ENCODE measurements at places on chromosomes 16 and 17.

GRCh38 chr16:50093607-50094539, 28.1 kb downstream of the HEATR3 start:
- H3K27ac ChIP-seq = no peak overlapping the region
- H3K4me3 ChIP-seq = no peak overlapping the region
- no peaks in the 10 kb centered on the region for H3K4me1 ChIP-seq
- peaks cover 27% of the 10 kb centered on the region for H3K36me3 ChIP-seq
- peak; percentile 4 for DNase-seq

- no peaks in the 10 kb centered on the region for H3K36me3 ChIP-seq
- H3K4me3 ChIP-seq = no peak overlapping the region
- DNase-seq = no peak
- H3K4me1 ChIP-seq = no peaks in the 10 kb centered on the region
These were observed 43.4 kb upstream of the ZC3H18 start for GRCh38 chr16:88526906-88527185.

- no peak for DNase-seq
- H3K36me3 ChIP-seq = peaks cover 57% of the 10 kb centered on the region
- H3K27ac ChIP-seq = no peak overlapping the region
- no peak overlapping the region for H3K4me3 ChIP-seq
- H3K4me1 ChIP-seq = peaks cover 12% of the 10 kb centered on the region
These were observed 10.0 kb upstream of the TCAP start for GRCh38 chr17:39655105-39655504.

GRCh38 chr16:19235478-19235877, 50.1 kb upstream of the CLEC19A start:
- peaks cover 6% of the 10 kb centered on the region for H3K27me3 ChIP-seq
- DNase-seq = no peak
- no peak overlapping the region for H3K27ac ChIP-seq
- no peaks in the 10 kb centered on the region for H3K36me3 ChIP-seq
- no peak overlapping the region for H3K4me3 ChIP-seq

GRCh38 chr17:2336215-2336851, at the start of gene TSR1:
Gene TSR1, minus strand, starts transcription at chr17:2336457. Its CDS starts 30 bp downstream, at chr17:2336427.
- H3K27ac ChIP-seq = peak within 1 kb of the TSS; percentile 74
- H3K4me3 ChIP-seq = peak within 1 kb of the TSS; percentile 91
- H3K4me1 ChIP-seq = peaks cover 12% of the 10 kb centered on the region

DNA sequence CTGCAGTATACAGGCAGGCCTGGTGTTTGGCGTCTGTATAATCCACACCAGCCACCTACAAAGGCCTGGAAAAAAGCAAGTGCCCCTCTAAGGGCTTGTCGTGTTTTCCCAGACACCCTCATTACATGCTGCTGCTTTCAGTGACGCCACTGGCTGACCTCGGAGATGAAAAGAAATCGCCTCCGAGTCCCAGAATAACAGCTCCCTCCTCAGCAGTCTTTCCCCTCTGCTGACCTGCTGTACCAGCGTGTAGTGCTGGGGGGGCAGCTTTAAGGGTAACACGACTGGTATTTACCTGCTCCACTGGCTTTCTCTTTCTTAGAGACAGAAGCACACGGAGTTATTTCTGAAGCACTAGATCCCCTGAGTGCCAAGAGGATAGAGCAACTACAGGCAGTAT, 296.8 kb downstream of the GRIN2A start:
- H3K27ac ChIP-seq = no peak overlapping the region
- DNase-seq = no peak
- H3K4me1 ChIP-seq = no peaks in the 10 kb centered on the region
- H3K27me3 ChIP-seq = no peaks in the 10 kb centered on the region
- no peak overlapping the region for H3K4me3 ChIP-seq

DNA sequence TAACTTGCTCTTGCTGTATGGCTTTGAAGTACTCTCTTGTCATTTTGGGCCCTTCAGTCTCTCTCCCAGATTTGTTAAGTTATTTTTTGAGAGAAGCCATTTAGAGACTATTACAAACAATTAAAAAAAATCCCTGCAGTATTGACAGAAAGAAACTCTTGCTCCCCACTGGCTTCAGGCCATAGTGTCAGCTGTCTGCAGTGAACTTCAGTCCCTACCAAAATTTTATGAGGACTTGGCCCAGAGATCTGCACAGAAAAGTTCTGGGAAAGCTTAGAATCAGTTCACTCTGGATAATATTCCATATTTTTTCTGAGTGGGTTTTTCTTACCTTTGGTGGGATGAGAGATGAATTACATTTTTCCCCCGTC, 30.9 kb upstream of the SUPT4H1 start:
- no peak for DNase-seq
- H3K36me3 ChIP-seq = no peaks in the 10 kb centered on the region
- no peaks in the 10 kb centered on the region for H3K27me3 ChIP-seq
- peak overlapping the region; percentile 40 for H3K27ac ChIP-seq
- H3K4me3 ChIP-seq = no peak overlapping the region

DNA sequence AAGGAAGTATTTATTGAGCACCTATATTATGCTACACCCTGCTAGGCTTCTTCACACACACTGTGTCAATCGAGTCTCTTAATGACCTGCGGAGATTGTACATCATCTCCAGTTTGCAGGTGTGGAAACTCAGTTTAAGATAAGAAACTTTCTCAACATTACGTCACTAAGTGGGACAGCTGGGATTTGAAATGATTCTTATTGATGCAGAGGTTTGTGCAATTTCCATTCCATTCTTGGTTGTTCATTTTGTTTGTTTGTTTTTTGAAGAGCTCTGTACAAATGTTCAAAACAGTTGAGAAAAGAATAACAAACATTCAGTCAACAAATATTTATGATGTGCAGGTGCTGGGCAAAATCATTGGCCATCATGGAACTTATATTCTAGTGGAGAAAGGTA, 84.8 kb downstream of the MAP2K6 start:
- DNase-seq = no peak
- H3K4me1 ChIP-seq = peaks cover 4% of the 10 kb centered on the region
- H3K4me3 ChIP-seq = no peak overlapping the region
- no peaks in the 10 kb centered on the region for H3K27me3 ChIP-seq

DNA sequence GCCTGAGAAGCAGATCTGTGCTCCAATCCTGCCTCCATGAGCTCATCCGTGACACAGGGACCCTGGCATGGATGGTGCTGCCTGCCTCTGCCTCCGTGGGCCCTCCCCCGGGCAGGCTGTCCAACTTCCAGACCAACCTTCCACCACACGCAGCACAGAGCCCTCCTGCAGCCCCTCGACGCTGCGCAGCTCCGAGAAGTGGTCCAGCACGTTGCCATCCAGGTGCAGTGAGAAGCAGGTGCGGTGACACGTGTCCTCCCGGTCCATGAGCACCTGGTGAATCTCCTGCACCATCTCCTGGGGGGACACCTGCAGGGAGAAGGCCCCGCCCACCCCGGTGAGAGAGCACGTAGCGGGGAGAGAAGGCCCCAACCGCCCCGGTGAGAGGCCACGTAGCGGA, 8.4 kb downstream of the CLUH start:
- no peak overlapping the region for H3K27ac ChIP-seq
- H3K27me3 ChIP-seq = no peaks in the 10 kb centered on the region
- peaks cover 24% of the 10 kb centered on the region for H3K36me3 ChIP-seq
- peaks cover 36% of the 10 kb centered on the region for H3K4me1 ChIP-seq
- no peak overlapping the region for H3K4me3 ChIP-seq

DNA sequence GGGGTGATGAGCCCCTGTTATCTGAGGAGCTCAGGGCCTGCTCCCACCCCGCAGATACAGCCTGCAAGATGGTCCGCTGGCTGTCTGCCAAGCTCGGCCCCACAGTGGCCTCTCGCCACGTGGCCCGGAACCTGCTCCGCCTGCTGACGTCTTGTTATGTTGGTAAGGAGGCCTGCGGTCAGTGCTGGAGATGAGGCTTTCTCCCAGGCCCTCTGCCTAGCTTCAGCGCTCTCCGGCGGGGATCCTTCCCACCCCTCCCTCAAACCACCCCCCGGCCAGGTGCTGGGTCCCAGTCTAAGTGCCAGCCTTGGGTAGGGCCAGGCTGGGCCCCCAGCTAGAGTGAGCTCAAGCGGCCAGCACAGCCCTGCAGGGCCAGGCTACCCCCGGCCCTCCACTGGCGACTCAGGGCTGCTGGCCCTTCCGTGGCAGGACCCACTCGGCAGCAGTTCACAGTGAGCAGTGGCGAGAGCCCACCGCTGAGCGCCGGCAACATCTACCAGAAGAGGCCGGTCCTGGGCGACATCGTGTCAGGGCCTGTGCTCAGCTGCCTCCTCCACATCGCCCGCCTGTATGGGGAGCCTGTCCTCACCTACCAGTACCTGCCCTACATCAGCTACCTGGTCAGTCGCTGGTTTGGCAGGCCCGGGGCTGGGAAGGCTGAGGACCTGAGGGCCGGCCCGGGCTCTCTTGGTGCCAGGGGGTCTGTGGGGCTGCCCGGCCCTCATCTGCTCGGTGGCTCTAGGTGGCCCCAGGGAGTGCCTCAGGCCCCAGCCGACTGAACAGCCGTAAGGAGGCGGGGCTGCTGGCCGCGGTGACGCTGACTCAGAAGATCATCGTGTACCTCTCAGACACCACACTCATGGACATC, 6.1 kb downstream of the WDR81 start:
- H3K27me3 ChIP-seq = no peaks in the 10 kb centered on the region
- H3K4me3 ChIP-seq = no peak overlapping the region
- peaks cover 6% of the 10 kb centered on the region for H3K4me1 ChIP-seq
- H3K27ac ChIP-seq = no peak overlapping the region
- DNase-seq = no peak

DNA sequence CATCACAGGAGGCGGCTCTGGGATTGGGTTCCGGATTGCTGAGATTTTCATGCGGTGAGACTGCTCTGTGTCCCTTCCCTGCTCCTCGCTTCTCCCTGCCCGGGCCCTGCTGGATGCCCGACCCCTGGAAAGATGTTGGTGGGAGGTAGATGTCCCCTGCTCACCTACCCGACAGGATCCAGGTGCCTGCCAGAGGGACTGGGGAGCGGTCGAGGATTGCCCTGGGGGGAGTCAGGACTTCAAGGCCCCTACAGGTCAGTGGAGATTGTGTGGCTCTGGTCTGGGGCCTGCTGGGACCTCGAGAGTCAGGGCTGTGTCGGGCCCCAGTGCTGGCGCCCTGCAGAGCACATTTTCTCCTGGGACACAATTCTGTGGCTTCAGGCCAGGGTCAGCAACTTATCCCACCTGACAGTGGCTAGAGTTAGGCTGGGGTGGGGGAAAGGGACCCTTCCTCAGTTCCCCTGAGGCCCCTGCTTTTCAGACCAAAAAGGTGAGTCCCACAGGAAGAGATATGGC, 3.3 kb downstream of the DECR2 start:
- peaks cover 3% of the 10 kb centered on the region for H3K27me3 ChIP-seq
- H3K4me3 ChIP-seq = no peak overlapping the region
- H3K27ac ChIP-seq = no peak overlapping the region
- DNase-seq = no peak
- H3K36me3 ChIP-seq = no peaks in the 10 kb centered on the region
- peaks cover 14% of the 10 kb centered on the region for H3K4me1 ChIP-seq

- H3K36me3 ChIP-seq = no peaks in the 10 kb centered on the region
- no peak overlapping the region for H3K4me3 ChIP-seq
- H3K27me3 ChIP-seq = no peaks in the 10 kb centered on the region
- no peak for DNase-seq
These were observed 159.9 kb downstream of the HS3ST3A1 start for GRCh38 chr17:13441873-13442272.

DNA sequence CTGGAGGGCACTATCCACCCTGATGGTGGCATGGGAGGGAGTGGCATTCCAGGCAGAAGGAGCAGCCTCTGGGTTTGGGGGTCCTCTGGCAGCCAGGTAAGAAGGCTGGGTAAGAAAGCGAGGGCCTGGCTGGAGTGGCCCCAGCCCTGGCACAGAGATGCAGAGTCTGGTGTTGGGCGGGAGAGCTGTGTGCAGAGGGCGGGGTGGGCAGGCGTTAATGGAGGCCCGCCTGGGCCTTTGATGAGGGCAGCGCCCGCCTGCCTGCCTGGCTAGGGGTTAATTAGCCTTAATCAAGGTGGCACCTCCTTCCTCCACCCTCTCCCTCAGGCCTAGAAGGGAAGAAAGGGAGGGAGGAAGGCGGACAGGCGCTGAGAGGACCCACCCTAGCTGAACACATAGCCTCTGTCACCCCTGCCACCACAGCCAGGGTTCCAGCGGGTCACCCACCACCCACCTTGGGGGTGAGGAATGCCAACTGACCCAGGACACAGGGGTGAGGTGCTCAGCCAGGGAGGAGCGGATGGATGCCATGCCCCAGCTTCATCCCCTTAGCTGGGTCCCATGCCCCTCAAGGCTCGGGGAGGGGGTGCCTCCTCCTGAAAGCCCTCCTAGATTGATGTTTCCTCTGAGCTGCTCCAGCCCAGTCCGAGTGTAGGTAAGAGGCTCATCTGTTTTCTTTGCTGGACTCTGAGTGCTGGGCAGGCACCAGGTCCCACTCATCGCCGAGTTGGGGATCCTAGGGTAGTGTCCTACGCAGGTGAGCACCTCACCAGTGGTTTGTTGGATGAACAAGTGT, 13.4 kb upstream of the FAM83G start:
- peaks cover 15% of the 10 kb centered on the region for H3K4me1 ChIP-seq
- H3K27me3 ChIP-seq = peaks cover 13% of the 10 kb centered on the region
- DNase-seq = no peak
- H3K27ac ChIP-seq = no peak overlapping the region

GRCh38 chr16:78501744-78502143, 402.3 kb downstream of the WWOX start:
- H3K4me3 ChIP-seq = no peak overlapping the region
- H3K27me3 ChIP-seq = no peaks in the 10 kb centered on the region
- H3K4me1 ChIP-seq = no peaks in the 10 kb centered on the region
- DNase-seq = no peak

DNA sequence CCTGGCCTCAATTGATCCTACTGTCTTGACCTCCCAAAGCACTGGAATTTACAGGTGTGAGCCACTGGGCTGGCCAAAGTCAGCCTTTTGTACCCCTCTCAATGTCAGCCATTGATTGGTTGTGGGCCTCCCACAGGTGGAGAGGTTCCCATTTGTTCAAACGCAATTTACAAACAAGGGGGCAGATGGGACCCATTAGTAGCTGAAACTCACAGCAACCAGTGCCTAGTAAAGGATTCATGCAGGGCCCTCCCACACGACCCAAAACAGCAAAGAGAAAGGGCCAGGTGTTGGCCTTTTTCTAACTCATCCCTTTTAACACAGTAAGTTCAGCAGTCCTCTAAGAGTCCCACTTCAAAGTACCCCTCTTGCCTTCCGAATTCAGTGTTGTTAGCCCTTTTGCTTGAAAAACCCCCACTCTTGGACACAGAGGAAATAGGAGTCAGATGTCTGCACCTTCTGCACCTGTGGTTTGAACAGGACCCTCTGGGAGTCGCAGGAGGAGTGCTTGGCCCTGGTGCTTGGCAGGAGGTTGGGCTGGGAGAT, 89.2 kb downstream of the PITPNC1 start:
- no peak for DNase-seq
- no peak overlapping the region for H3K4me3 ChIP-seq
- no peak overlapping the region for H3K27ac ChIP-seq
- peaks cover 5% of the 10 kb centered on the region for H3K36me3 ChIP-seq
- H3K27me3 ChIP-seq = no peaks in the 10 kb centered on the region

GRCh38 chr16:46997844-46998243, 24.4 kb upstream of the DNAJA2 start:
- no peak overlapping the region for H3K27ac ChIP-seq
- H3K27me3 ChIP-seq = peaks cover under 1% of the 10 kb centered on the region
- H3K36me3 ChIP-seq = no peaks in the 10 kb centered on the region
- no peaks in the 10 kb centered on the region for H3K4me1 ChIP-seq
